GDM1 (cell line): ENCODE measurements at places on chromosomes 12 and 14.
A peak's percentile ranks its signal among the peaks of the same experiment; 100 is the strongest.

DNA sequence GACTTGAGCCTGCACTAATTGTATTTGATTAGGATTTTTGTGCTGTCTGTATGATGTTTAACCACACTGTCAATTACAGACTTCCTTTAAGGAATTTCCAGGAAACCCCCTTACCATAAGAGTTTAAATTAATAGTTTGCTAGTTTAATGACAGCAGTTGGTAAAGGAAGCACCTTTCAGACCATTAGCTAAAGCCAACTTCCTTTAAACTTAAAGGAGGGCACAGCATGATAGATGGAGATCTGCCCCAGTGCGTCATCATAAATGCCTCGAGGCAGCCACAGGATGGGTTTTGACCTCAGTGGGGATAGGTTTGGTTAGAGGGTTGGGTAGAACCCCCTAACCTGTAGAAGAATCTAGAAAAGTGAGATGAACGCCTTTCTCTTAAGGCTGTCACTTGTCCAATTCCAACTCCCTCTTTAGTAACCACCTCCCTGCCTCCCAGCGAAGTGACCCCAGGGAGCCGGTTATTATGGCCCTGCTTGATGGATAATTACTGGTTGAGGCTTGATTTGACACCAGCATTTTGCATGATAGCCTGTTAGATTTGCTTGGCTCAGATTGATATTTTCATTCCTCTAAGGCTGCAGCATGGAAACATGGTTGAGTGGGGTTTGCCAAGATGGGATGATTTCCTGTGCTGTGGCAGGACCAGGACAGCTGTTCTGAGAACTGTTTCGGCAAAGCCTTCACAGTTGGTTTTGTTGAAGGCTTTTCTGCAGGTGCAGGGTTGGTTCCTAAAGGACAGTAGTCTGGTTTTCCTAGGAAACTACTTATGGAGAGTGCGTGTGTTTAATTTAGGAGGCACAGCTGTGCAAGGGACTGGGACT, 62.7 kb downstream of the CHST11 start:
- peak; percentile 76 for DNase-seq

GRCh38 chr12:120139958-120140357, 23.4 kb upstream of the RAB35 start:
- DNase-seq: no peak

DNA sequence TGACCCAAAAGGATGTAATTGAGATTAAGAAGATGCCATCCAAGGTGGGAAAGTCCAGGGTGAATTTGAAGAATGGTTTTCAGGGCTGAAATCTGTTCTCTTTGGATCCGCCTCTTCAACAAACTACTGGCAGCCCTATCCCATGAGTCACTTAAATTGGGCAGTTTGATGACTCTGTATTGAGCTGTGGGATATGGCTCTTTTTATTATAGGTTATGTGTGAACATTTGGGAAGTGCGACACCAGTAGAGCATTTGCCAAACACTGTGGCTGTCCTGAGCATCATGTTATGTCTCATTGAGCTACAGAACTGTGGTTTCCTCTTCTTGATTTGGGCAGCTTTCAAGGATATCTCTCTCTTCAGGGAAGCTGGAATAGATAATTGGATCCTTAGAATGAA, 22.3 kb downstream of the IFT43 start:
- DNase-seq: no peak

- no peak for DNase-seq
Observed at GRCh38 chr12:72031066-72031465, 92.4 kb downstream of the TPH2 start.

DNA sequence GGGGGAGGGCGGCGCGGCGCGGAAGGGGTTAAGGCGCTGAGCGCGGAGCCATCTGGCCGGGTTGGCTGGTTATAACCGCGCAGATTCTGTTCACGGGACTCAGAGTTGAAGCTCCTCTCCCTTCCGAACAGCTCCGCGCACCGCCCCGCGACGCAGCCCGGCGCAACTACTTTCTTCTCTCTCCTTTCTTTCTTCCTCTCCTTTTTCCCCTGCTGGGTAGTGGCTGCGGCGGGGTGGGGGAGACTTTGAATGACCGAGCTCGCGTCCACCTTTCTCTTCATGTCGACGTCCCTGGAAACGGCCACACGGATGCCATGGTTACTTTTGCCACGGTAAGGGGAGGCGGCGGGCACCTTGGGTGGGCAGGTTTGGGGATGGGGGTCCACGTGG, at the start of gene NTF3:
TSS of gene NTF3 (plus strand) at position 98 of the 390 bp plus-strand sequence. CDS start at position 315, 217 bp downstream.
- no peak for DNase-seq

- DNase-seq: peak; percentile 62
Observed at GRCh38 chr12:104682790-104683279, 226.1 kb downstream of the CHST11 start.

DNA sequence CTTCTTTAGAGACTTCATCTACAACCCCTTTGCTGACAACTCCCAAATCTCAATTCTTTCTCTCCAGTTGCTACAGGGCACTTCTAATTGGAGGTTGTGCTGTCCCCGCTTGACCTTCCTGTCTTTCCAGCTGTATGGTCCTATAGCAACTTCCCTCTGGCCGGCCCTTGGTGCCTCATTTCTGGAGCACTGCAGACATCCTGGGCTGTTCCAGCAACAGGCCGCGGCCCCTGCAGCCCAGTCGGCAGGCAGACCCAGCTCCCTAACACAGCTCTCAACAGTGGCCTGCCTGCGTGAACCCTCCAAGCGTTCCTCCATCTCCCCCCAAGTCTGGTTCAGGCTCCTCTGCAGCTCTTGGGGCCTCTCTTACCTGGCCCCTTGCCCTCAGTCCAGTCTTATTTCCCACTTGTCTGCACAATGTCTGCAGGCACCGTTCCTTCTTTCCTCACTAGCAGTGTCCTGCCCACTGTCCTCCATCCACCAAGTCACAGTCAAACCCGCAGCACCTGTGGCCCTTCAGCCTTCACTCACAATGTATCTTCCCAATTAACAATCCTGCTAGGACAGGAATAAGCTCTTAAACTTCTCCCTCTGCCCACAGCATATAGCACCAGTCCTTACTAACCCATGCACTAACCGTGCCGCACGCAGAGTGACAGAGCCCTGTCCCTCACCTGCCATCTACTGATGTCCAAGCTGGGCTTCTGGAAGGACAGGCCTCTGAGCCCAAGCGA, 1.6 kb upstream of the EML1 start:
- DNase-seq: no peak

GRCh38 chr14:58817846-58818245, 180.1 kb downstream of the DACT1 start:
- no peak for DNase-seq

DNA sequence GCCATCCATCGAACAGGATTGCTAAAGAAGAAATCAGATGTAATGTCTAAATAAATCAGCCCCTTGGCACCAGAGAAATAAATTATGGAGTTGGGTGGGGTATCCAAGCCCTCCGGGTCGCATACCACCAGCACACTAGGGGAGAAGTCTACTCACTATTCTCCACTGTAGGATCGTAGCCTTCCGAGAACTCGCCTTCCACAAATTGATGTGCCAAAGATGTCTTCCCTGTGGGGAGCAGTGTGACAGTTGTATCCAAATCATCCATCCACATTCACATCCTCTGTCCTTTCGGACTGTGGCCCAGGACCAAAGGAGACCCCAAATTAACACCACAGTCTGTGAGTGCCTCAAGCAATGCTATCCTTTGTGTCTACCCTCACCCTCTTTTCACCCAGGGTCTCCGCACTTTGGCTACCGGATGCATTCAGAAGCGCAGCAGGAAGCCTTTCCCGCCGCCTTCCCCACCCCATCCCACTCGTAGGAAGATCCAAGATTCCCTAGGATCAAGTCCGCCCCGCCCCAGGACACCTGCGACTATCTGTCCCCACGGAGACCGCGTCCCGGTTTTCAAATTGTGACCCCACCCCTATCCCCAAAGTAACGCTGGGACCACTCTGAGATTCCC, 786 bp downstream of the RHEBL1 start:
- DNase-seq: no peak

DNA sequence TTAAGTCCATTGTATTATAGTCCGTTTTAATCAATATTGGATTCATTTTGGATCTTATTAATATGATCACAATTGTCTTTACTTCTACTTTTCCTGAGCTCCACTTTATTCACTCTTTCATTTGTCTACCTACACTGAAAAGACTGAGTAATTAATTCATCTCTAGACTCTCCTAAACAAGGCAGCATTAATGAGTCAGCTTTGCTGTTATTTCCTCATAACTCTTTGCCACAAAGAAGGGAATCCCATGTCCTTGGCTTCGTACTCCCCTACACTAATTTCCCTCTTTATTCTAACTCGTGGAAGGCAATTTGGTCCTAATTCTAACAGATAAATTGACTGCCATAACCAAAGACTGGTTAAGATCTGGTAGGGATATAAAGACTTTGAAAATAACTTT, 91.9 kb downstream of the ARMH4 start:
- no peak for DNase-seq

GRCh38 chr12:116497051-116497591, 62.1 kb upstream of the MAP1LC3B2 start:
- DNase-seq: no peak

DNA sequence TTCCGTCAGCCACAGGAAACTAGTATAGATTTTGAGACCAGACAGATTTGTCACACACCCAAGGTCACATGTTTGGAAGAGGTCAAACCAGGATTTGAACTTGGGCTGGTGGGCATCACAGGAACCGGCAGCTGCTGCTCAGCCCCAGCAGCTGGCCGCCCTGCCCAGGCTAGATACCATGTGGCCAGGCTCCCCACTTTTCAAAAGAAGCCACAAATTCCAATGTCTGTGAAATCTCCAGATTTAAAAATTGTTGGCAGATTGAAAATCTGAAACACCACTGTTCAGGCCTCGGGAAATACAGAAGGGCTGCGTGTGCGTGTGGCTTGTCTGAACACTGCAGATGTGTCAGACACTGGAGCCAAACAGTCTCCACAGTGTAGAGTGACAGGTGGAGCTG, 30.4 kb downstream of the MMAB start:
- DNase-seq: no peak

GRCh38 chr12:103960616-103961227, 5.0 kb upstream of the TDG start:
- DNase-seq: no peak

DNA sequence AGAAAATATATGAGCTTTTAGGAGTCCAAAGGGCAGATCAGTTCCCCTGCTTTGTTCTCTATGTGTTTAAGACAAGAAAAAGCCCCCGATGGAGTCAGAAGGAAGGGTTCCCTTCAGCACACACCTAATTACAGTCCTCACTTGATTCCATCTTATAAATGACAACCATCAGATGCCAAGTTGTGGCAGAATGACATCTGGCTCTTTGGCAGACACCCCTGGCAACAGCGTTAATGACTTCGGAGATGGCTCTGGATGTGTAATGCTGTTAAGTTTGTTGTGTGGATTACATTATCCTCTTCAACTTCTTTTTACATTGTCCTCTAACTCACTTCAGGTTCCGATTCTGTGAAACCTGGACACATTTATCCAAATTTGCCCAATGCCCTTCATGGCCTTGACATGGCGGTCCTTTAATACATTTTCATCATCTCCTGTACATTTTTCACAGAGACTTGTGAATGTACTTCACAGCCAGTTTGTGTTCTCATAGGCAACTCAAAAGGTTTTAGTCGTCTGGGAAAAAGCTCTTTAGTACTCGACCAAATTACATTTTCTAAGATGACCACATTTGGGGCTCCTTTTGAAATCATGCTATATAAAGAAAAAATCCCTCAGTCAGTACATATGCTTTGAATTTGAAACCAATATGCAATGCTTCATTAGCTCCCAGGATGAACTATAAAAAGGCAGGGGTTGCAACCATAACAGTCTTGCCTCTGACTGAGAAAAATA, 667.8 kb downstream of the NOVA1 start:
- DNase-seq: no peak

- DNase-seq: no peak
Observed at GRCh38 chr14:26738571-26738970, 140.7 kb upstream of the NOVA1 start.

GRCh38 chr14:43471595-43471994, 1035.5 kb downstream of the FSCB start:
- DNase-seq: no peak

DNA sequence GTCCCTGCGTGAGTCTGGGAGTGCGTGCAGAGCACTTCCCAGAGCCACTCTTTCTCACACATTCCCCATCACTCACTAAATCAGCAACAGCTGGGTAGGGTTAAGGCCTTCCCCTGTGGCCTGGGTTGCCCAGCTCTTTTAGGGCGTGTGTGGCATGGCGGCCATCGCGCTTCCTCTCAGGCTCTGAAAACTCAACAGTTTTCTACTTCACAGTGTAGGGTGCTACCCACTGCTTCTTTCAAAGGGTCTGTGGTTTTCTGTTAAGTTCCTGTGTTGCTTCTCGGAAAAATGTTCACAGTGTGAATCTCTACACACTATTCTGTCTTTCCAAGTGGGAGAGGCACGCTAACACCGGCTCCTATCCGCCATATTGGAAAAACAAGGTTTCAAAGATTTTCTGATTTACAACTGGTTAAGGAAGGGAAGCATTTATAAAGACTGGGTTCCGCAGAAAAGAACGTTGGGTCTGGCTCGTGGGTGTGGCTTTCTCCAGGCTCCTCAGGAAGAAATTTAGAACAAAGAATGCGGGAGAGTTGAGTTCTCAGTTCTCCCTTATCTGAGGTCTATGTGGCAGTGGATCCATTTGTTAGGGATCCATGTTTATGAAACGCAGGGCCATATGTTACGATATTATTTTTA, 34.9 kb upstream of the AEBP2 start:
- no peak for DNase-seq

DNA sequence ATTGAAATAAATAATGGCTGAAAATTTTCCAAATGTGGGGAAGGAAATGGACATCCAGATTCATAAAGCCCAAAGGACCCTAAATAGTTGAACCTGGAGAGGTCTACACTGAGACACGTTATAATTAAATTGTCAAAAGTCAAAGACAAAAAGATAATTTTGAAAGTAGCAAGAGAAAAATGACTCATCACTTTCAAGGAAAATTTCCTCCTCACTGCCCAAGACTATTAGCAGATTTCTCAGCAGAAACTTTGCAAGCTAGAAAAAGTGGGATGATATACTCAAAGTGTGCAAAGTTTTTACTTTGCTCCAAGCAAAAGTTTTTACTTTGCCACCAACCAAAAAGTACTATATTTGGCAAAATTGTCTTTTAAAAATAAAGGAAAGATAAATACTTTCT, 15.9 kb upstream of the KRT83 start:
- no peak for DNase-seq

DNA sequence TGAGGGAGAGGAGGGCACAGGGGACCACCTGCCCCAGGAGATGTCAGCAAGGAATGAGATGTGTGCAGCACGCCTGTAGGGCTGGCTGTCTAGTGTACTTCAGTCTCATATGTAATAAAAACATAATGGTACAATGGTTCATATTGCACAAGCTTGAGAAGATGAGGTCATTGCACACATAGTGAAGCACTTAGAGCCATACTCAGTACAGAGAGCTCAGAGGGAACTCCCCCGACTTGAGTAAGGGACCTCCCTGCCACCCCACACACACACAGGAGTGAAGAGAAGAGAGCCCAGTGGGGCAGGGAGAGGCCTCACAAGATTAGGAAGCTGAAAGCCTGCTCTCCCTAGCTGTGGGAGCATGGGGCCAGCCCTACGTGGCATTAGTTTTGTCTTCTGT, 61.5 kb downstream of the SLC6A12 start:
- DNase-seq: no peak

- no peak for DNase-seq
Observed at GRCh38 chr12:93980711-93981110, 167.7 kb upstream of the PLXNC1 start.
